ENCODE measurements at places on chromosomes 4 and X.

- DNase-seq, result no peak
Observed at GRCh38 chr4:74555843-74556242, 110.9 kb downstream of the AREG start.

- DNase-seq, result no peak
Observed at GRCh38 chr4:183611210-183611830, 47.7 kb downstream of the RWDD4 start.

- DNase-seq, result peak; percentile 64
Observed at GRCh38 chr4:151555151-151555945, 146.4 kb downstream of the FHIP1A start.

DNA sequence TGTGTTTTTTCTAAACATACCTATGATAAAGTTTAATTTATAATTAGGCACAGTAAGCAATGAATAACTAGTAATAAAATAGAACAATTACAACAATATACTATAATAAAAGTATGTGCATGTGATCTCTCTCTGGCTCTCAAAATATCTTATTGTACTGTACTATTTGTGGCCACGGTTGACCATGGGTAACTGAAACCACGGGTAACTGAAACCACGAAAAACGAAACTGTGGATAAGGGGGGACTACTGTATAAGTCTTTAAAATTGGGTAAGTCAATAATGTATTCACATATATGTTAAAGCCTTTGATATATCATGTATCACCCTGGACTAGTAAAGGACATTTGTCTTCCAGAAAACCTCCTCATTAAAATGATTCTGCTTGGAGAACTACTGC is 20.0 kb downstream of the TMEM154 start:
- DNase-seq, result no peak

DNA sequence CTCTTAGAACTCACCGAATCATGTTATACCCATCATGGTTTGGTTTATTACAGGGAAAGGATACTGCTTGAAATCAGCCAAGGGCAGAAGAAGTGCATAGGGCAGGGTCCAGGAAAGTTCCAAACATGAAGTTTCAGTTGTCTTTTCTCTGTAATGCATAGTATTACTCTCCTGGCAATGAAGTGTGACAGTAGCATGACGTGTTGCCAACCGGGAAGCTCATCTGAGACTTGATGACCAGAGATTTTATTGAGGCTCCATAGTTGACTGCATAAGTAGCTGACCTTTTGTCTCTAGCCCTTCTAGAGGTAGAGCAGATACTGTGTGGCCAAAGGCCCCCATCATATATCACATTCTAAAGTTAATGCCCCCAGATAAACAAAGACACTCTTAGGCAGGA is 72.1 kb downstream of the BEND4 start:
- DNase-seq, result no peak

GRCh38 chrX:102866981-102867656 is 70.0 kb upstream of the RAB40AL start:
- DNase-seq, result no peak

DNA sequence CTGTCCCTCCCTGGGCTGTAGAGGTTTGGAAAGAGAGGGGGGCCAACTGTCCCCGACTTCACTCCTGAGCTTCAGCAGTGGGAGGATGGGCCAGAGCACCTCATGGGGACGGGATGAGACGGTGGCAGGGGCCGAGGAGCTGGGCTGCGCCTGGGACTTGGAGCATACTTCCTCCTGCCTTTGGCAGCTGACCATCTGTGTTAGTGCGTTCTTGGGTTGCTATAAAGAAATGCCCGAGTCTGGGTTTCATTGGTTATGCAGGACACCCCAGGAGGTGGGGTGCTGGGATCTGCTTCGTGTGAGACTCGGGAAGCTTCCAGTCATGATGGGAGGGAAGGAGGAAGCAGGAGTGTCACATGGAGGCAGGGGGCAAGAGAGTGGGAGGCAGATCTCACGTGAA is 7.4 kb downstream of the PSAPL1 start:
- DNase-seq, result no peak

DNA sequence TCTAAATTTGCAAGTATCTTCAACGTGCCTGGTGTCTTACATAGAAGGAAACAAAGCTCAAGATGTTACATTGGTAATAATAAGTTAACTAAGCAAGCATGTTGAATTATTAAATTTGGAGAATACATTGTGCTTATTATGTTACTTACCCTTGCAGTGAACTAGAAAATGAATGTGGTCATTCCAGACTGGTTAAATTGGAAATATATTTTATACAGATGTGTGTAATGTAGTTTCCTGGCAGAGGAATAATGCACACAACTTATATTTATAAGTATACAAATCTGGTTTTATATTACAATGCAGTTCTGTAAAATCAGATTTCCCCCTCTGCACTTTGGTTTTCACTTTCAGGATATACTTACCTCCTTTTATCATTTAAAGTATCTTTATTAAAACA is 159.9 kb upstream of the SLIT2 start:
- peak; percentile 29 for DNase-seq

DNA sequence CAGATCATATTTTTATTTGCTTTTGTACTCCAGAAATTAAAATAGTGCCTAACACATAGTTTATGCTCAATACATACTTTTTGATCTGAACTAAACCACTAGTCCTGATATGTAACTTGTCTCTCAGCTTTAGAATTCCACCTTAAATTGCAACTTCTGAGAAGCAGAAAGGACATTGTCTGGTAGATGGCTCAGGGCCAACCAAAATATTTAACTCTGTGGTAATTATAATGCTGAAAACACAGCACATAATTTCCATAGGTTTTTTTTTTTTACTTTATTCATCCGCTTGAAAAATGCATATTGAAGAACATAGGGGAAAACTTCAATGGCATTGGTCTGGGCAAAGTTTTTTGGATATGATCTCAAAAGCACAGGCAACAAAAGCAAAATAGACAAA is 59.3 kb downstream of the AREG start:
- DNase-seq, result peak; percentile 66

- DNase-seq, result peak; percentile 69
Observed at GRCh38 chr4:21802406-21802805, 146.2 kb downstream of the KCNIP4 start.

GRCh38 chr4:1332686-1333085 is 14.3 kb upstream of the UVSSA start:
- no peak for DNase-seq

GRCh38 chrX:149853925-149854324 is 27.1 kb upstream of the MAGEA8 start:
- no peak for DNase-seq

DNA sequence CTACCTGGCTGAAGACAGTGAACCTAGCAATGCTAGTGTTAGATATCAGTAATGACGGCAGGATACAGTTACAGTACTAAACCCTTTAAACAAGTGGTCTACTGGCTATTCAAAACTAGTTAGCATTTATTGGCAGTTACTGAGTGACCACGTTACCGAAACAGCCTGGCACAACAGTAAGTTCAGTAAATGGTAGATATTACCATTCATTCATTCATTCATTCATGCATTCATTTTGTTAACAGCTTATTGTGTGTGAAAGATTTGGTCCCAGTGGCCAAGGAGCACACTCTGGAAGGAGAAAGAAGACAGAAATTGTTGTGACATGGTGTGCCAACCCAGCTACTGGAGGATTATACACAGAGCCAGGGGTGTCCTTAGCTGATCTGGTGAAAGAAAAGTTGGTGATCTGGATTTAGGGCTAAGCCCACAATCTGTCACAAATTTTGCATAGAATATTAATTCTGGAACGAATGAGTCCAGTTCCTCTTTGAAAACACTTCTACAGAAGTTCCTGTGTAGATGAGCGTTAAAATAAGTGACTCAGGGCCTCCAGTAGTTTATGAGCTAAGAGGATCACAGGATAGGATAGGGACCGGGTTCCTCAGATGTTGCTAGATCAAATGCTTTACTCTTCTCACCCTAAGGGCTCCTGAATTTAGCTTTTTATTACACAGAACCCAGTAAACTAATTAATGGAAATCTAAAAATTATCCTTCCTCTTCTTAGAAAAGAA is 179.1 kb downstream of the CBR4 start:
- DNase-seq, result no peak

DNA sequence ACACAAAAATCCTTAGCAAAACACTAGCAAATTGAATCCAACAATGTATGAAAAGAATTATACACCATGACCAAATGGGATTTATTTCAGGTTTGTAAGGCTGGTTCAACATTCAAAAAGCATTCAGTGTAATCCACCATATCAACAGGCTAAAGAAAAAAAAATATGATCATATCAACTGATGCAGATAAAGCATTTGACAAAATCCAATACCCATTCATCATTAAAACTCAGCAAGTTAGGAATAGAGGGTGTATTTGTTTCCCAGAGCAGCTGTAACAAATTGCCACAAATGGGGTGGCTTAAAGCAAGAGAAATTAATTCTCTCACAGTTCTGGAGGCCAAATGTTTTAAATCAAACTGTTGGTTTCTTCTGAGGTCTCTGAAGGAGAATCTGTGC is 10.7 kb downstream of the VSIG1 start:
- no peak for DNase-seq

- DNase-seq, result no peak
Observed at GRCh38 chr4:151983854-151984253, 223.0 kb upstream of the GATB start.

- DNase-seq, result peak; percentile 7
Observed at GRCh38 chr4:105620640-105621323, 68.4 kb downstream of the ARHGEF38 start.

GRCh38 chr4:79087071-79087470 is 147.8 kb upstream of the PAQR3 start:
- no peak for DNase-seq

Data from adipocyte (in vitro differentiated cells).